ENCODE measurements at places on chromosomes 12 and 14.

GRCh38 chr14:37709419-37710195 lies 114.2 kb downstream of the TTC6 start:
- DNase-seq, result no peak

GRCh38 chr14:77616133-77616453 lies 344 bp downstream of the SPTLC2 start:
- DNase-seq, result no peak

- DNase-seq, result no peak
Observed at GRCh38 chr12:105970885-105971284, 167.9 kb downstream of the NUAK1 start.

DNA sequence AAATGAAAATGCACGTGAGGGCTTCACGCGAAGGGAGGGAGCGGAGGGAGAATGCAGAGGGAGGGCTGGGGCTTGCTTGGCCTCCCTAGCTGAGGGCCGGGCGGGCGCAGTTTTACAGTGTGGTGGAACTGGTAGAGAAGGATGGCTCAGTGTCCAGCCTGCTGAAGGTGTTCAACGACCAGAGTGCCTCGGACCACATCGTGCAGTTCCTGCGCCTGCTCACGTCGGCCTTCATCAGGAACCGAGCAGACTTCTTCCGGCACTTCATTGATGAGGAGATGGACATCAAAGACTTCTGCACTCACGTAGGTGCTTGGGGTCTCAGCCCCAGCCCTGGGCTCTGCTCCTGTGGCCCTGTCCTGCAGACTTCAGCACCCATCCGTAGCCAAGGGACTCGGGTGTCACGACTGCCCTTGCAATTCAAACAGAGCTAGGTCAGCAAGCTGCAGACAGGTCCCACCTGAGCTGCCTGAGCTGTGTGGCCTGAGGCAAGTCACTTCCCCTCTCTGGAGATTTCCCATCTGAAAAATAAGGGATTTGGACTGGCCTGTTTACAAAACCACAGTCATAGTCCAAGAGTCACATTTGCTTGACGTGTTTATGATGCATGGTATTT lies 18.4 kb downstream of the OTUB2 start:
- DNase-seq, result no peak

GRCh38 chr12:52631676-52632459 lies 13.5 kb upstream of the KRT73 start:
- DNase-seq, result no peak

DNA sequence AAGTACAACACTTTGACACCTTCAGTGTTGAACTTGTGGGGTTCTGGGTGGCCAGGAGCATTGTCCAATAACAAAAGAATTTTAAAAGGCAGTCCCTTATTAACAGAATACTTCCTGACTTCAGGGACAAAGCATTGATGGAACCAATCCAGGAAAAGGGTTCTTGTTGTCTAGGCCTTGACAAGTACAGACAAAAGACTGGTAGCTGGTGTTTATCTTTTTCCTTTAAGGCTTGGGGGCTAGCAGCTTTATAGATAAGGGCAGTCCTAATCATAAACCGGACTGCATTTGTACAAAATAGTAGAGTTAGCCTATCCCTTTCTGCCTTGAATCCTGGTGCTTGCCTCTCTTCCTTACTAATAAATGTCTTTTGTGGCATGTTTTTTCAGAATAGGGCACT lies 27.4 kb downstream of the FAM177A1 start:
- no peak for DNase-seq

DNA sequence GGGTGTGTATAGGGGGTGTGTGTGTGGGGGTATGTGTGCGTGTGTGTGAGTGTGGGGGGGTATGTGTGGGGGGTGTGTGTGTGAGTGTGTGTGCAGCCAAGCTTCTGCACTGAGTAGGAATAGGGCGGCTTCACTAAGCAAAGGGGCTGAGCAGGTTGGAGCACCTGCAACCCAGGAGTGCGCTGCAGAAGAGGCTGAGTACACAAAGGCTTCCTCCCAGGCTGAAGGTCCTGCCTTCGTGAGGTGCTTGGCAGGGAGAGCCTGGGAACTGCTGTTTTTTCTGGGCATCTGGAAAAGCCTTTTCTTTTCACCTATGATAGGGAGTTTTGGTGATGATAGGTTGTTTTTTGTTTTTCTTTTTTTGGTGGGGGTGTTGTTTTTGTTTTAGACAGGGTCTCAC lies 6.0 kb upstream of the NUDT14 start:
- DNase-seq, result no peak

- DNase-seq, result no peak
Observed at GRCh38 chr12:15996254-15996653, 85.1 kb downstream of the DERA start.

DNA sequence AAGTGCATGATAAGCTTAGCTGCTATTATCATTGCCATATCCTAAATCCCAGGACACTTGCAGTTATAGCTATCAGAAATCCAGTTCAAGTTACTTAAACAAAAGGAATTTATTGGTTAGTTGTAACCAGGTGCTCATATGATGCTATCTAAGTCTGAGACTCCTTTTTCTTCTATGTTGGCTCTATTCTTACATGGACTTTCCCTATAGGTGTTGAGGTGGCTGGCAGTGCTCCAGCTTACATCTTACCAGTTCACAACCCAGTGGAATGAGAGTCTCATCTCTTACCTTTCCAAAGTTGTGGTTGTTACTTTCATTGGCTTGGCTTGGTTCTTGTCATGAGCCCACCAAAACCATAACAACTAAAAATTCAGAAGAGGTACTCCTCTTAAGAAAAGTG lies 94.6 kb downstream of the DACT1 start:
- no peak for DNase-seq

DNA sequence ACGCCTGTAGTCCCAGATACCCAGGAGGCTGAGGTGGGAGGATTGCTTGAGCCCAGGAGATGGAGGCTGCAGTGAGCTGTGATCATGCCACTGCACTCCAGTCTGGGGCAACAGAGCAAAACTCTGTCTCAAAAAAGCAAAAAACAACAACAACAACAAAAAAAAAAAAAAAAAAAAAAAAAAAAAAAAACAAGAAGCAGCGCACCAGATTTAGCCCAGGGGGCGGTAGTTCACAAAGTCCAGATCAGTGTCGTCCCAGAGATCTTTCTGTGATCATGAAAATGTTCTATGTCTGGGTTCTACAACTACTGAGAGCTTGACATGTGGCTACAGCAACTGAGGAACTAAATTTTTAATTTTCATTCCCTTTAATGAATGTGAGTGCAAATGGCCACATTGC lies 27.4 kb downstream of the OAS2 start:
- no peak for DNase-seq

- DNase-seq, result no peak
Observed at GRCh38 chr12:118145113-118145797, 9.3 kb downstream of the PEBP1 start.

- DNase-seq, result no peak
Observed at GRCh38 chr12:52612431-52613383, 5.7 kb downstream of the KRT73 start.

GRCh38 chr12:75890660-75891059 lies 140.9 kb downstream of the PHLDA1 start:
- DNase-seq, result no peak

DNA sequence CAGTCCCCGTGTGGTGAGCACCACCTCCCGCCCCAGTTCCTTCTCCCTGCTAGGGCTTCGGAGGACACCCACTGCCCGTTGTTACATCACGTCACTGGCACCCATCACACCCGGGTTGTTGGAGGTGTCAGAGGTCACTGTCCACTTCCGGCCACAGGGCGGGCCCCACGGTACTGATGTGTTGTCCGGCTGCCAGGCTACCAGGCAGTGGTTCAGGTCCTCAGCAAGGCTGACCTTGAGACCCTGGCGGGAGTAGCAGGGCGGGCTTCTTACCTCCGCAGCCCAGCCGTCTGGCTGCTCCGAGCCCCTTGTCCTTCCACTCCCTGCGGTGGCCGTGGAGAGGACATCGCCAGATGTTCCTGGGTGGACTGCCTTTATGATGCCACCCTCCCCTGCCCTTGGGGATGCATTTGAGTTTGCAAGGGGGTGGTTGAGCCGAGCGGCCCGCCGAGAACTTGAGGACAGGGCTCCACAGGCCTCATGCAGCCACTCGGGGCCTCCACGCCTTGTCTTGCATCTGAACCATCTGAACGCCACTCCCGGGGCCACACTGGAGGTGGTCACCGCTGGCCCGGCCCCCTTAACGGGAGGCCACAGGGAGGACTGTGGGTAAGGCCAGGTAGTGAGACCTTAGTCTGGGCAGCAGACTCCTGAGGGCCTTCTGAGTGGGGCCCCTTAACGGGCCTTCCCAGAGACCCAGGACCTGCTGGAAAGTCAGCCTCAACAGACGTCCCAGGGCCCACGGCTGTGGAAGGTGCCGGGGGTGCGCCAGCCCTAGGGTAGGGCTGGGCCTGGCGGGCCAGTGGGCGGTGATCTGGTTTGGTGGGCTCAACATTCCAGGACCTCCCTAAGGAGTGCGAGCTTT lies 27.1 kb upstream of the PLD4 start:
- DNase-seq, result no peak

GRCh38 chr12:14256121-14256520 lies 109.4 kb upstream of the ATF7IP start:
- DNase-seq, result no peak

DNA sequence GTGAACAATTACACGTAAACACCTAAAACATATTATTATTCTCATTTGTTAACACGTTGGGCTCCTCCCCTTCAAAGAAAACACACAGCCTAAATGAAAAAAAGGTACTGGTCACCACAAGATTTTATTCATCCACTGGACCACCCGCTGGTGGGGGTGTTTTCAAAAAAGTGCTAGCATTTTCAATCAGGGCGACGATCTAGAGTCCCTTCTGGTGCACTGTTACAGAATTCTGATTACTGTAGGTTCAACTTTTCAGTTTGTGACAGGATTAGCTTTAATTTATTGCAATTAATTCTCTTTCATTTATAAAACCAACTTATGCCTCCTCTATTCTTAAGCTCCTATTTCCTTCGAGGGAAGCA lies 443 bp downstream of the MAGOHB start:
- no peak for DNase-seq

DNA sequence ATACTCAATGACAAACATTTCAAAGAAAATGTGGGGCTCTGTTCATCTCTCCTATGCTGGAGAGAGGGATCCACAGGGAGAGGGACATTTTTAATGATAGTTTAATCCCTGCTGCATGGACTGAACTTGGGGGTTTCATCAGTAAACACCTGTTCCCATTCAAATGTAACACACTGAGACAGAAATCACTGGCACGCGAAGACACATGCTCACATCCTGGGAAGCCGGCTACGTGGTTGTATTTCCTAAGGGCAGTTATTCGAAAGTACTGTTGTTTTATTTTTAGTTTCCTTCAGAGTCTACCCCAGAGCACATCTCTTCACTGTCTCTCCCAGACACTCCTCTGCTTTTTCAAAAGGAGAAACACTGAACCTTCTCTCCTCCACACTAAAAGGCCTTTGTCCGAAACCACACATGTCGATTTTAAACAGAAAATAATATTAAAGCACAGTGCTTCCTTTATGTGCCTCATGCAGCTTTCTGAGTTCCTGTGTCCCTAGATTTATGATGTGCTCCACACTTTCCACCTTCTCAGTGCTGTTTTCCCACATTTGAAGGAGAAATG lies 52.8 kb downstream of the PTHLH start:
- DNase-seq, result no peak

GRCh38 chr12:64545081-64545382 lies 65.3 kb upstream of the RASSF3 start:
- DNase-seq, result no peak

- DNase-seq, result no peak
Observed at GRCh38 chr14:31090883-31091764, 64.9 kb upstream of the STRN3 start.

- no peak for DNase-seq
Observed at GRCh38 chr14:103013028-103013427, 44.3 kb downstream of the CDC42BPB start.

- DNase-seq, result no peak
Observed at GRCh38 chr14:80323038-80323665, 111.8 kb upstream of the DIO2 start.

GRCh38 chr14:29016050-29016900 lies 249.7 kb downstream of the FOXG1 start:
- no peak for DNase-seq

- DNase-seq, result no peak
Observed at GRCh38 chr14:60723907-60724618, at the start of gene SIX4. TSS of gene SIX4 (minus strand) at chr14:60724351. CDS start at chr14:60724074, 277 bp downstream.

- DNase-seq, result no peak
Observed at GRCh38 chr14:72952171-72952570, 25.9 kb downstream of the DCAF4 start.

GRCh38 chr12:132579744-132580143 lies 30.6 kb downstream of the LRCOL1 start:
- no peak for DNase-seq

GRCh38 chr14:58832095-58832521 lies 194.3 kb downstream of the DACT1 start:
- no peak for DNase-seq

- DNase-seq, result no peak
Observed at GRCh38 chr14:39175445-39176262, 600 bp downstream of the PNN start.

GRCh38 chr12:62697893-62698292 lies 231.3 kb downstream of the MON2 start:
- DNase-seq, result no peak

GRCh38 chr12:6872073-6873048 lies 742 bp downstream of the SPSB2 start:
- no peak for DNase-seq

GRCh38 chr12:66693901-66694513 lies 15.1 kb upstream of the GRIP1 start:
- DNase-seq, result no peak

- DNase-seq, result no peak
Observed at GRCh38 chr12:108861878-108862587, 4.7 kb upstream of the SSH1 start.

GRCh38 chr12:131120831-131121271 lies 167.1 kb downstream of the ADGRD1 start:
- DNase-seq, result no peak

DNA sequence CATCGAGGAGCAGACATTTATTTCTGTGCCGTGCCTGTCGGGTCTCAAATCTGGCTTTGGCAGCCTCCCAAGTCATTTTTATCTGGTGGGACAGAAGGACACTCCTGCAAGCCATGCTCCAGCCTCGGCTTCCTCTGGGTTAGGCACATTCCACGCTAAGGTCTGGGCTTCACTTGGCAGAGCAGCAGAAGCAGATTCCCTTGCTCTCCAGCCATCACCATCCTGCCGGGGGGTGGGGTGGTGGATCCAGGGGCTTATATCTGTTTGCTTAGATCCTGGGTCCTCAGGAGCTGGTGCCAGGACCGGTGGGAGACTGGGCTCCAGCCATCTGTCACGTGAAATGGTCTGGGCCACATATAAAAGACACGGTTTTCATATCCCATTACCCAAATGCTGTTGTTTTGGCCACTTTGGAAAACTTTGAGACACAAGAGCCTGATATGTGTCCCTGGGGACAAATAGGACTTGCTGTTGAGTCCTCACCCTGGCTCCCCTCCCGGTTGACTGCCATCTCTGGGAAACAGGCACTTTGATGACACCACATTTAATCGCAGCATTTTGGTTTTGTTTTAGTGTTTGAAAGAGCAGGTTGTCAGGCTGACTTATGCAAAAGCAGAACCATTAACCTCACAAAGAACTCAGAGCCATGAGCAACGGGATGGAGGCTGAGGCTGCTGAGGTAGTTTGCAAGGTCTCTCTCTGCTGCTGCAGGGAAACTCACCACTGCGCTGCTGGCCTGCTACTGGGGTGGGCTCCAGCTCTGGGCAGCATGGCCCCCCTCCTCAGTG lies 69.6 kb upstream of the PRMT8 start:
- DNase-seq, result no peak

All from esophagus squamous epithelium (tissue), 5 donors.